Dermis blood vessel endothelial cell (primary cell): ENCODE measurements at places on chromosomes 13 and 19. TPM values are rescaled to one million over a fixed set of nuclear protein-coding genes. Genes with fewer than 3 reads are reported as not detected.

Gene LILRA6
- total RNA-seq = not detected in 2 replicates

- DNase-seq = no peak
These were observed 48.7 kb downstream of the ZIC5 start for GRCh38 chr13:99922631-99923404.

- no peak for DNase-seq
These were observed at the start of gene BRSK1 for GRCh38 chr19:55283548-55284377. Gene BRSK1, plus strand, starts transcription at chr19:55283997. Its CDS starts 446 bp downstream, at chr19:55284443.

DNA sequence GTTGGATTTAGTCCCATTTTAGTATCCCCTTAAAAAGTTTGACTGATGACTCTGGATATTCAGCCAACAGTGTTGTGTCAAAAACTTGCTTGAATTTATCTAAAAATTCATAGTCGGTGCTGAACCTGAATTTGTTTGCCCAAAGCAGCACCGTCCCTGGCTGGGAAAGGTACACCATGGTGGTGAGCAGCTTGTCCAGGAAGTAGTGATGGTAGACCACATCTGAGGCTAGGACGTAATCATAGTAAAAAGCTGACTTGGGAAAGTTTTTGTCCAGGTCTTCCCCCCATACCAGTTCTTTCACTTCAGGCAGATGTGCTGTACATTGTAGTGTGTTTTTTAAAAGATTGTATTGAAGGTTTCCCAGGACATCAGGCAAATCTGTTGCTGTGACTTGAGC, 8.8 kb downstream of the METTL21C start:
- no peak for DNase-seq

DNA sequence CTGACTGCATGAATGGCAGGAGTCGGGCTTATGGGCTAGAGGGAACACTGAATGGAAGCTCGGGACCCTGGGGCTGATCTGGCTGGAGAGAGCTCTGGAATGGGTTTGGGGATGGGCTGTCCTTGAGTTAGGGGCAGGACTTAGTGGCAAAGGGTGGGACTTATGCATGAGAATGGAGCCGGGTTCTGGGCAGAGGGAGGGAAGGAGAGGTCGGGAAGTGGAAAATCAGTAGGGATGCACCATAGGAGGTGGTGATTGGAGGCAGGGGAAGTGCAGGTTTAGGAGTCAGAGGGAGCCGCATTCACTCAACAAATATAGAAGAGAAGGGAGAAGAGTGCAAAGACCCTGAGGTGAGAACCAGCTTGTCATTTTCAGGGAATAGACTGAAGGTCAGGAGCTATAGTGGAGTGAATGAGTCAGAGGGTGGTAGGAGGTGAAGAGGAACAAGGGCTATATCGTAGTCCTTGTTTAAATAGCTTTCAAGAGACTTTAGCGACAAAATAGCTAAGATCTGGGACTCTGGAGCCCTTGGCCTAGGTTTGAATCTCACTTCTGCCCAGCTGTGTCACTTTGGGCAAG, 748 bp downstream of the RAB4B start:
- DNase-seq = peak; percentile 43

Gene PRODH2
- not detected in 2 replicates for total RNA-seq

DNA sequence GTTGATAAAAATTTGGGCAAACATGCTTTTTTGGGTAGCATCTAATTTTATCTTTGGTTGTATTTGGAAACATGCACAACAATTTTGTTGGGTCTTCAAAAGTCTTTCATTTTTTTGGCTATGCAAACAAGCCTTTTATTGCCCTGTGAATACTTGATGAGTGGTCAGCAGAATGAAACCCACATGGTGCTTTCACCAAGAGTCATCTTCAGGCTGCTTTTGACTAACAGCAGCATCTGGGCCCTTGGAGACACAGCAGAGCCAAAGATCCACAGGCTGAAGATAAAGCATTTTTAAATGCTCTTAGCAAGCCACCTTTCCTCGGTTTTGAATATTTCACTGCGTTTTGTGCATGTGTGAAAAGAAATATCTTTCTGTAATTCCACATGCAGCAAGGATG, 154.9 kb downstream of the FGF9 start:
- DNase-seq = no peak

DNA sequence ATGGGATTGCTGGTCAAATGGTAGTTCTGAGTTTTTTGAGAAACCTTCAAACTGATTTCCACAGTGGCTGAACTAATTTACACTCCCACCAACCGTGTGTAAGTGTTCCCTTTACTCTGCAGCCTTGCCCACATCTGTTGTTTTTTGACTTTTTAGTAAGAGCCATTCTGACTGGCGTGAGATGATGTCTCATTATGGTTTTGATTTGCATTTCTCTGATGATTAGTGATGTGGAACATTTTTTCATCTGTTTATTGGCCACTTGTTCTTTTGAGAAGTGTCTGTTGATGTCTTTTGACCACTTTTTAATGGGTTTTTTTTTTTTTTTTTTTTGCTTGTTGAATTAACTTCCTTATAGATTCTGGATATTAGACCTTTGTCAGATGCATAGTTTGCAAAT, 4.3 kb downstream of the CAB39L start:
- no peak for DNase-seq

Gene MBD3L1
- total RNA-seq = not detected in 2 replicates

DNA sequence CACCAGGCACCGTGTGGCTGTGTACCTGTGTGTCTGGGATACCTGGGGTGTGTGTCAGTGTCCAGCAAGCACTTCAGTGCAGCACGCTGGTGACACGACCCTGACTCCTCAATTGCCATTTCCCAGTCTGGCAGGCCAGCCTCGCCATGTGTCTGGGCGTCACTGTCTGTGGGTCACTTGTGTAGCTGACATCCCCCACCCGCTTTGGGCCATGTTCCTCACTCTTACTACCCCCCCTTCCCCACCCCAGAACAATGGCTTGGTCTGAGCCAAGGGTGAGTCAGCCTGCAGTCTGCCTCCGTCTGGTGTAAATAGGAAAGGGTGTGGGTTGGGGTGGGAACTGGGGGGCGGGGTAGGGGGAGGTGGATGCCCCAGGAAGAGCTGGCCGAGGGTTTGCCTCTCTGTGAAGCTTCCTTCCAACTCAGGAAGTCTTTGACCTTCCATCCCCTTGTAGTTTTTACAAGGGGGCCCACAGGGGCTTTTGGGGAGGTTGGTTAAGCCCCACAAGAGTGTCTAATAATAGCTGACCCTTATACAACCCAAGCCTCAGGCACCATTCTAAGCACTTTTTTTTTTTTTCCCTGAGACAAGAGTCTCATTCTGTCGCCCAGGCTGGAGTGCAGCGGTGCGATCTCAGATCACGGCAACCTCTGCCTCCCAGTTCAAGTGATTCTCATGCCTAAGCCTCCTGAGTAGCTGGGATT, 17.6 kb downstream of the NOVA2 start:
- peak; percentile 99 for DNase-seq

- DNase-seq = no peak
These were observed 10.0 kb upstream of the EPSTI1 start for GRCh38 chr13:43002021-43002420.

Gene FKRP
- total RNA-seq = 16.7 and 21.5 TPM in 2 replicates

GRCh38 chr13:93621051-93621450, 394.4 kb downstream of the GPC6 start:
- DNase-seq = no peak

GRCh38 chr19:10295305-10295846, 5.6 kb downstream of the ICAM5 start:
- peak; percentile 56 for DNase-seq

GRCh38 chr13:60538566-60538965, 141.5 kb downstream of the TDRD3 start:
- DNase-seq = no peak

Gene LILRB3
- not detected in 2 replicates for total RNA-seq

GRCh38 chr19:5253406-5254110, 87.1 kb downstream of the PTPRS start:
- DNase-seq = no peak

- peak; percentile 87 for DNase-seq
These were observed 4.9 kb upstream of the SMIM17 start for GRCh38 chr19:56637976-56638555.

GRCh38 chr19:38267761-38268483, 3.5 kb downstream of the SPINT2 start:
- no peak for DNase-seq

Gene IGFL2
- not detected in 2 replicates for total RNA-seq

- peak; percentile 51 for DNase-seq
These were observed 60.9 kb downstream of the WDFY2 start for GRCh38 chr13:51645154-51645650.

Gene AMH
- 1.3 and 1.5 TPM in 2 replicates for total RNA-seq

GRCh38 chr19:45117167-45117594, 24.2 kb downstream of the PPP1R37 start:
- no peak for DNase-seq

Gene FCER2
- total RNA-seq = not detected in 2 replicates

DNA sequence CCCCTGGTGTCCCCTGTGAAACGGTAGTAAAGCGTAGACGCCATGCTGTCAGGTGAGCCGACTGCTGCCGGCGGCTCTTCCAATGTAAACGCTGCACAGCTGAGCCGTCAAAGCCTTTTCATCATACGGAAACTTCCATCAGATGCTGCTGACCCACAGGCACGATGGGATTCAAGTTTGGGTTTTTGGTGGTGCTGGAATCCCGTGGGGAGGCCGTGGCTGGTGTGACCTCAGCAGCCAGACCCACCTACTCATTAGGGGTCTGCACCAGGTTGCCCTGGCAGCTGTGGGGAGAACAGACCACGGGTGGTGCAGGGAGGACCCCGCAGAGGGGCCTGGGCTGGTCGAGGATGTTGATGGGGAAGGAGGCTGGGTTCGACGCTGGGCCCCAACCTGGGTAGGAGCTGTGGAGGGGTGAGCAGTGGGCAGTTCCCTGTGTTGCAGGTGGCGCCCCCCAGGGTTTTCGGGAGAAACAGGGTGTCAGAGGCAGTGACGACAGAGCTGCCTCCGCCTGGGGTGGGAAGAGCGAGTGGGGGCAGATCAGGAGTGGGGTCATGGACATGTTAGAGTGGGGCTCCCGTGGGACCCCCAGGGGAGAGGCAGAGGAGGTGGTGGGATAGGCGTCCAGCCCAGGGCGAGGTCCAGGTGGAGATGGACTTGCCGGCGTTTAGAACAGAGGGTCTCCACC, 6.6 kb downstream of the GRIN3B start:
- DNase-seq = no peak

- DNase-seq = no peak
These were observed 2134.7 kb downstream of the PCDH9 start for GRCh38 chr13:65095161-65096082.

DNA sequence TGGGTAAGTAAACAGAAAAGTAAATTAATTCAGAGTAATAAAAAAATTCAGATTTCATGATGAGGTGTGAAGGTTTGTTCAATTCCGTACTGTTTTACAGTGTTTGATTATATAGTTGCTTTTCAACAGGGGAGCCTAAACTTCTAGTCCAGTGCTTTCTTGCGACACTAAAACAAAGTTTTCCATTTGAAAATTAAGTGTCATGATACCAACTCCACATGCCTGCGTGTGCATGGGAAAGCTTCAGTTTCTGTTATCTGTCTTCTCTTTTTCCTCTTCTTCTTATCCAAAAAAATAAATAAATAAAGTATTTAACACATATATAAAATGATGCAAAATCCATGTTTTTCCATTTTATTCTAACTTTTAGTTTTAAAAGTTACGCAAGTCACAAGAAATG, 165.3 kb downstream of the DACH1 start:
- DNase-seq = no peak

- peak; percentile 8 for DNase-seq
These were observed 59.0 kb downstream of the SERP2 start for GRCh38 chr13:44432650-44433049.

Gene CALR3
- not detected in 2 replicates for total RNA-seq

DNA sequence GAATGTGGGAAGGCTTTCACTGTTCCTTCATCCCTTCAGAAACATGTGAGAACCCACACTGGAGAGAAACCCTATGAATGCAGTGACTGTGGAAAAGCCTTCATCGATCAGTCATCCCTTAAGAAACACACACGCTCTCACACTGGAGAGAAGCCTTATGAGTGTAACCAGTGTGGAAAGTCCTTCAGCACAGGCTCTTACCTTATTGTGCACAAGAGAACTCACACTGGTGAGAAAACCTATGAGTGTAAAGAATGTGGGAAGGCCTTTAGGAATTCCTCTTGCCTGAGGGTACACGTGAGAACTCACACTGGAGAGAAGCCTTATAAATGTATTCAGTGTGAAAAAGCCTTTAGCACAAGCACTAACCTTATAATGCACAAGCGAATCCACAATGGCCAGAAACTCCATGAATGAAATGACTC, 18.6 kb downstream of the ZNF177 start:
- DNase-seq = no peak

DNA sequence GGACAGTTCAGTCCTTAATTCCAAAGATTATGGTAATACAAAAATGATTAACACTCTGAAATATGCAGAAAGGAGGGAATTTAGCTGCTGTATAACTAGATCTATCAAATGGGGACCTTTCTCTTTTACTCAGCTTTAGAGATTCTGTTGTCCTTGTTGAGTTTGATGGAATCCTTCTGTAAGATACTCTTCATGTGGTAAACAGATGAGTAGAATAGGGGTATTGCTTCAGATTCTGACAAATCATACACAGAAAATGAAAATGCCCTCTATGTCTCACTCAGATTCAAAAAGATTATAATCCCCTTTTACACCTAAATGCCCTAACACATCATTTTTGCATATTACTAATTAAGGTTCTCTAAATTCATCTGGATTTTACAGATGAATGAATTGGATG, 50.7 kb downstream of the ARHGAP35 start:
- no peak for DNase-seq

DNA sequence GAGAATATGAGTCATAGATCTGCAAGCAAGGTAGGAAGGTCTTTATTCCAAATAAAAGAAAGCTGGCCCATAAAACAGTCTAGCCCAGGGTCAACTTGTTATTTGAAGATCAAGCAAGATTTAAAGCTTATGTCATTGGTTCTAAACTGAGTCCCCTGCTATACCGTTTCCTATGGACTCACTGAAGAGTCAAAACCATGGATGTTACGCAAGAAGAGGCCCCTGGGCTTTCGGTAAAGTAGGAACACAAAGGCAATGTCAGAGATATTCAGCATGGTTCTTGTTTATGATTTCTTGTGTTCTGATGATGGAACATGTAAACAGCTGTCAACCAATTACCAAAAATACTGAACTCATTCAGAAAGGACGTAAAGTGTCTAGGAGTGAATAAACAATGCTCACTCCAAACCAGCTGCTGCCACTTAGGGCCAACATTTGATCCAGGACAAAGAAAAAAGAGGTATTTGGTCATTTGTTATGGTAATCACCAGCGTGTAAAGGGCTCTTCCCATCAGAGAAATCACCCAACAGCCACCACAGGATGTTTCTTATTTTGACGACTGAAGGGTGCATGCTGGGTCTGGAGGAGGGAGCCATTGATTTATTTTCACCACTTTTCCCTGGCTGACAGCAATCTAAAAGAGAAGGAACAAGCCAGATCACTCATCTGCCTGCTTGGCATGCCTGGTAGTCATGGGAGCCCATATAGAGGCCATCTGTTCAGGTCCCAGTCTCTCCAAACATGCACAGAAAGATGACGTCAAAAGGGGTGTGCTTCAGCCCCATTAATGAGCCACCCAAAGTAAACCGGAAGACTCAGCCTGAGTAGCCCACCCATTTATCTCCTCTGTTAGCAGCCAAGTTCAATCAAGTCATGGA, 68.3 kb downstream of the FGF14 start:
- DNase-seq = no peak

Gene RNF17
- 0.09 TPM in 1 of 2 replicates, not detected in the other for total RNA-seq
